ENCODE measurements at places on chromosomes 2 and 18.

GRCh38 chr2:179764710-179765109, 96.7 kb downstream of the ZNF385B start:
- no peak for DNase-seq

DNA sequence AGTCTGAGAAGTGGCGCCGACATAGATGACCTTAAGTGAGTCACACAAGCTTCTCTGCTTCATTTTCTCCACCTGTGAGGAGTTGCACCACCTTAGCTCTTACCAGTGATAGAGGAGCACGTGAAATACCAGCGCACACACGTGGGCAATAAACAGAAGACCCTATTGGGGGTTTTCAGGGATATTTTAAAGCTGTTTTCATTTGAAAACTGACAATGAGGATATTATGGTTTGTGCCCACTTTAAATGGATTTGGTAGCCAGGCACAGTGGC, 47.3 kb upstream of the FZD7 start:
- no peak for DNase-seq

DNA sequence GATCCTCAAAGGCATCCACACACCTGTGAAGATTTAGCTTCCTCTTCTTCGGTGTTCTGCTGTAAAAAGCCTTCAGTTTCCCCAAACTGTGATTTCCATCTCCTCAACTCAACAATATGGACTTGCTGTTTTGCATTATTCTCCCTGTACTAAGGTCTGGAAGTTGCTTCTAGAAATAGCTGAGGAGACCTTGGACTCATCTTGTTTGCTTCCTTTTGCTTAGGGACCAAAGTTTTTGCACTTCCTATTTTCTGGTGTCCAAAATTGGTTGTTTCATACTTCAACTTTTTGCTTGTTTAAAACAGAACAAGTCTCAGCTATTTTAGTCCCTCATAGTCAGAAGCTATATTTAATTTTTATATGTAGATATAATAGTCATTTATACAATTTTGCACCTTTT, 201.9 kb upstream of the COPS8 start:
- DNase-seq = no peak

- no peak for DNase-seq
Measured at GRCh38 chr18:69484699-69485396, 84.2 kb downstream of the DOK6 start.

DNA sequence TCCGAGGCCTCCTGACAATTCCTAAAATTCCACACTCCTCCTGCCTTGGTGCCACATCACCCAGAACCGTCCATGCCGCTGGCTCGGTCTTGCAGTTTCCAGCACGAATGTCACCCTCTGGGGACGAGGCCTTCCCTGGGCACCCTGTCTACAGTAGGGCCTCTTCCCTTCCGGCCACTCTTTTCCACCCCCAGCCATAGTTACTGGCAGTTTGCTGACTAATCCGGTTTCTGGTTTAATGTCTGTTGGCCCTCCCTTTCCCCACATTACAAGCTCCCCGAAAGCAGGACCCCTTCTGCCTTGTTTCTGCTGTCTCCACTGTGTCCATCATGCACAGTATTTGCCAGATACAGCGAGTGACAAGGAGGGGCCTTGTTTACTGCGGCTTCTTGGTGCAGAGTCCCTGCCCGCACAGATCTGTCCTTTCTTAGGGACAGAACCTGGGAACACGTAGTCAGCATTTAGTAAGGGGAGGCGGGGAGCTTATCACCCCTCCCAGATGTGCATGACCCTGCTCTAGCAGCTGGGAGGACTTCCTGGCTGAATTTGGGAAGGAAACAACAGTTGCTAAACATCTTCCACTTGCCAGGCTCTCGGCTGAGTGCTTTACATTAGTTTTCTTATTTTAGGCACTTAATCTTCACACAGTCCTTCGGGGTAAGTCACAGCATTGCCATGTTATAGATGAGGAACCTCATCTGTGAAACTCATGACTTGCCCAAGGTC, 23.6 kb upstream of the CATIP start:
- no peak for DNase-seq

DNA sequence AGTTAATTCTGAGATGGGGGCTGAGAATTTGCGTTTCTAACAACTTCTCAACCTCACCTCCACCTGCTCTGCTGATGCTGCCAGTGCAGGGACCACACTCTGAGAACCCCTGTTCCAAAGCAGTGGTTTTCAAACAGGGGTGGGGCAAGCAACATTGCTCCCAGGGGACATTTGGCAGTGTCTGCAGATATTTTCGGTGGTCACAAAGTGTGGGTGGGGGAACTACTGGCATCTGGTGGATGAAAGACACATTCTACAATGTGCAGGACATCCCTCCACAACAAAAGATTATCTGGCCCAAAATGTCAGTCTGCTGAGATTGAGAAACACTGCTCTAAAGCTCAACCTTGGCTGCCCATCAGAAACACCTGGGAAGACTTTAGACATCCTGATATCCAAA, 188.7 kb upstream of the SATB2 start:
- no peak for DNase-seq

DNA sequence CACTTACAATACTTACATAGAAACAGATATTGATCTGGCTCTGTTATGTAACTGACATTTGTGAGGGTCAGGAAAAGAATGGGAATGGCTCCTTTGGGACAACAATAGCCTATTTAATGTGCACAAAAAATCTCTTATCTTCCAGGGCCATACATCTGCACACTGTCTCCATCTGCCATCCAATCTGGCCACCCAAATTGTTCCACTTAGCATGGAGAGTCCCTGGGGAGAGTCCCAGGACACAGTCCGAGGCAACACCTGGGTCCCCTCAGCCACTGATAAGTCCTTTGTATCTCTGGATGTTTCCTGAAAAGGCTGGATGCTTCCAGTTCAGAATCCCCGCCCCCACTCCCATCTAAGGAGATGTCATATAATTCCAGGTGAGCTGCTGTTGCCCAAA, 274.2 kb upstream of the NCKAP5 start:
- no peak for DNase-seq

GRCh38 chr2:26172189-26172870, 558 bp upstream of the GAREM2 start:
- no peak for DNase-seq

- no peak for DNase-seq
Measured at GRCh38 chr2:28557389-28558131, 61.7 kb downstream of the PLB1 start.

GRCh38 chr2:43161650-43162510, 64.5 kb downstream of the ZFP36L2 start:
- no peak for DNase-seq

GRCh38 chr2:69811591-69811990, 17.9 kb upstream of the GMCL1 start:
- no peak for DNase-seq

- DNase-seq = no peak
Measured at GRCh38 chr2:181074457-181074856, 94.1 kb downstream of the UBE2E3 start.

DNA sequence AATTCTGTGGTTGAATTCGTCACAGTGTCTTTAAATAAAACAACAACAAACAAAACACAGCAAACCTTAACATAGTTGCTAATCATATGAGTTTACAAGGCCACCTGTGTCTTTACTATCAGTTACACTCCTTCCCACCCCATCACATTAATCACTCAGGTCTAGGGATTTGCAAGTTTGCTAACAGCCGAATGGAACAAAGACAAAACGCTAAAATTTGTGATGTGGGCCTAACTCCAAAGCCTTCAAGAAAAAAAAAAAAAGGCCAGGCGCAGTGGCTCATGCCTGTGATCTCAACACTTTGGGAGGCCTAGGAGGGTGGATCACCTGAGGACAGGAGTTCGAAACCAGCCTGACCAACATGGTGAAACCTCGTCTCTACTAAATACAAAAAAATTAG, 566 bp upstream of the POLI start:
- DNase-seq = no peak

GRCh38 chr2:11375689-11376027, 31.2 kb upstream of the ROCK2 start:
- DNase-seq = no peak

DNA sequence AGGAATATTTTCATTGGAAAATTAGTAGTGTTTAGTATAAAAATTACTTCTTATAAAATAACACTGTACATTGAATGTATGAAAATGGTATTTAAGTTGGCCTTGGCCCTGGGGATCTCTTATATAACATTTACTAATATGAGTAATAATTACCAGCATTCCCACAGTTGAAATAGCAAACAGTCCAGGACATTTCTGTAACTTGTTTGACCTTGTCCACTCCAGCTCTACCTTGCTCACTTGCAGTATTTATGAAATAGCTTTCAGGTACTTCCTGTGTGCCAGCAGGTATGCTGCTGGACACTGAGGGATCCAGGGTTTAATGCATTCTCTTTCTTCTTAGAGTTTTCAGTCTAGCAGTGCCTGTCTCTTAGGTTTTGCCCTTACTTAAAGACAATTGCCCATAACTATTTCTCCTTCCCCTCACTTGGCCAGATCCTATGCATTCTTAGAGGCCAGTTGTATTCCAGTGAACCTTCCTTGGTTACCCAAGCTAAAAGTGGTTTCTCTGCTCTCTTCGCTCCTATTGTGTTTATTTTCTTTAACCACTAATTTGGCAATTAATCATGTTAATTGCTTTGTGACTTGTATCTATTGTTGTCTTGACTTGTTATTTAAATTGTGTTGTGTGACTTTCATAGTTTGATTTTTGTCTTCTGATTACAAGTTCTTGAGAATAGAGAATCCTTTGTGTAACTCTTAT, 25.9 kb downstream of the BABAM2 start:
- DNase-seq = no peak

DNA sequence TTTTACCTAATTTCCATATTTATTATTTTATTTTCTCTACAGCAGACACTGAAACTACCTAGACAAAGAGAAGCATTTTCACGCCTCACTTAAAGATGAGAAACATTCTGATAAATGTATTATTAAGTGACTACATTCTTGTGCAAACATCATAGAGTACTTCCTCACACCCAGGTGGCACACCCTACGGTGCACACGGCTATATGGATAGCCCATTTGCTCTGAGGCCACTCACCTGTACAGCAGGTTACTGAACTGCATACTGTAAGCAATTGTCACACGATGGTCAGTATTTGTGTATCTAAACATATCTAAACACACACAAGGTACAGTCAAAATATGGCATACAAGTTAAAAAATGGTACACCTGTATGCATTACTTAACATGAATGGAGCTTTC, 481.4 kb downstream of the CMPK2 start:
- no peak for DNase-seq

GRCh38 chr2:19575641-19576040, 217.2 kb upstream of the OSR1 start:
- DNase-seq = no peak

- no peak for DNase-seq
Measured at GRCh38 chr2:215615067-215615802, 179.4 kb upstream of the FN1 start.

GRCh38 chr2:241567776-241568175, 9.2 kb downstream of the BOK start:
- peak; percentile 23 for DNase-seq

- no peak for DNase-seq
Measured at GRCh38 chr2:121608367-121608766, 40.9 kb downstream of the CLASP1 start.

DNA sequence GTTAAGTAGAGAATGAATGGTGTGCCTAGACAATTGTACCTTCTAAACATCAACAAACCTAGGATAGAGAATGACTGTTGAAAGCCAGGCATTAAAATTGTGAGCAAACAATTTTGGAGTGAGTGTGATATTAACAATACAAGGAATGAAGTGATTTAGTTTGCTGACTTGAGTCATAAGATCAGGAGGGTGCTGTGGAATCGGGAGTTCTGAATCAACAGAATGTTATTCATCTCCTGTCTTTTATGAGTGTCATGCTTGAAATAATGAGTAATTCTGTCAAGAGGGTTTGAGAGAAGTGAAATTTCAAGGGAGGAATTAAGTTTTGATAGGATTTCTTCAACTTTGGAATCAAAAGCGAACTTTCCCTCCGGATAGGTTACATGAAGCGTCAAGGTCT, 214.4 kb upstream of the DSEL start:
- no peak for DNase-seq

- DNase-seq = no peak
Measured at GRCh38 chr2:77567723-77568122, 45.5 kb upstream of the LRRTM4 start.
